ENCODE measurements at places on chromosomes 11 and 22.

DNA sequence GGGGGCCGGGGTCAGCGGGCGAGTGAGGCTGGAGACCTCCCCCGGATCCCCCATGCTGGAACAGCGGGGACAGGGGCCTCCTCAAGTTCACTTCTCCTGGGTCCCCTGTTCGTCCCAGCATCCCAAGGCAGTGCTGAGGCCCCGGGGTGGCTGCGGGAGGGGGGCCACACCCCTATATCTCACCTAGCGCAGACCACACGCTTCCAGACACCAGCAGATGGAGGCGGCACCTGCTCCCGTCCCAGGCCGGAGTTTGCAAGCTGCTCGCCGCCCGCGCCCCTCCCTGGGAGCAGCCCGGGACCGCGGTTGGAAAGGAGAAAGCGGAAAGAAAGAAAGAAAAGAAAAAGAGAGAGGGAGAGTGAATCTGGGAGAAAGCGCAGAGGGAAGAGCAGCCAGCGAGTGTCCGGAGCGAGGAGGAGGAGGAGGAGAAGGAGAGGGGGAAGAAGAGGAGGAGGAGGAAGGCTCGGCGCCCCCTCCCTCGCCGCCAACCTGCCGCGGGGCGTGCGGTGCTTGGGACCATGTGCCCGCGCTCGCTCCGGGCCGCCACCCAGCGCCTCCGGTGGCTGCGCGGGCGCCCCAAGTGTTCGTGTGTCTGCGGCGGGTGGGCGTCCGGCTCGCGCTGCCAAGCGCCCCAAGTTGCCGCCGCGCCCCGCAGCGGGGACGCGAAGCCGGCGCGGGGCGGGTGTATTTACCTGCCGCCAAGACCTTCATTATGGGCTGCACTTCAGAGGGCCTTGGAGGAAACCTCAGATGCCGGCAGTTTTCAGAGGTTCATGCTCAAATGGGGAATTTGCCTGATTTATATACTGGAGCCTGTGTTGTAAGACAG is at the start of gene LIF:
LIF (minus strand) TSS at position 775 of the 829 bp plus-strand sequence; CDS start at position 711, 64 bp downstream.
- H3K27me3 ChIP-seq: peaks cover 11% of the 10 kb centered on the region
- no peaks in the 10 kb centered on the region for H3K36me3 ChIP-seq
- peak within 1 kb of the TSS; percentile 53 for H3K4me3 ChIP-seq
- peak within 1 kb of the TSS; percentile 35 for H3K27ac ChIP-seq
- peaks cover 57% of the 10 kb centered on the region for H3K4me1 ChIP-seq

DNA sequence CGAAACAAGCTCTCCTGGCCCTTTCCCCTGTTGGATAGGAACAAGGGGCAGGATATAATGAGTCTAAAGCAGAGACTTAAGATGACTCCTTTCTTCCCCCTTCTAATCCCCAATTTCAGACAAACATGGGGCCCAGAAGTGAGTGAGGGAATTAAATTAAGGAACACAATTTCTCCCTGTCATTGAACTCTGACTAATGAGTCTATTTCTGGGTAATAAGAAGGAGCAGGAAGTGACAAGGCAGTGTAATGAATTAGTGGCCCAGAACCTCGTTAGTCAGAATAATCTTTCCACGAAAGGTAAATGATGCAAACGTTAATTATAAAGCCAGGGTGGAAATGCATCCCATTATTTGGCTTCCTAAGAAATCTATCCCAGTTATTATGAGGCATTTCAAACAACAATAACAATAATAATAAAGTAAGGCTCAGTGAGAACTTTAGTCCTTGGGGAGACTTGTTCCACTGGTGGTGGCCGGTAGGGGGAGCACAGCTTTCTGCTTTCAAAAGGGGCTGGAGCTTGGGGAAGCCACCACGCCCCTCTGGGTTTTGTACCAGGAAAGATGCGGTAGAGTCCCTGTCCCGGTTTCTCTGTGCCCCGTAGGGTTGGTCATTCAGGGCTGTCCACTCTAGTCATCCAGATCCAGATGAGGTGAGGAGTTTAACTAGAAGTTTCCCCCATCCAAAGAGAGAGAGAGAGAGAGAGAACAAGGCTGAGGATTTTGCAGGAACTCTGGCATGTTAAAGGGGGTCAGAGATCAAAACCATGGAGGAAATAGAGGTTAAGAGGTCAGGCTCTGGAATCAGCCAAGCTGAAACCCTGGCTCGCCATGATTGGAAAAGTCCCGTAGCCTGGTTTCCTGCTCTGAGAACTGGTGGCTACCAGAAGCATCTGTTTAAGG is 298.3 kb downstream of the NTM start:
- H3K27ac ChIP-seq: no peak overlapping the region
- no peaks in the 10 kb centered on the region for H3K4me1 ChIP-seq
- H3K27me3 ChIP-seq: no peaks in the 10 kb centered on the region
- H3K4me3 ChIP-seq: no peak overlapping the region

DNA sequence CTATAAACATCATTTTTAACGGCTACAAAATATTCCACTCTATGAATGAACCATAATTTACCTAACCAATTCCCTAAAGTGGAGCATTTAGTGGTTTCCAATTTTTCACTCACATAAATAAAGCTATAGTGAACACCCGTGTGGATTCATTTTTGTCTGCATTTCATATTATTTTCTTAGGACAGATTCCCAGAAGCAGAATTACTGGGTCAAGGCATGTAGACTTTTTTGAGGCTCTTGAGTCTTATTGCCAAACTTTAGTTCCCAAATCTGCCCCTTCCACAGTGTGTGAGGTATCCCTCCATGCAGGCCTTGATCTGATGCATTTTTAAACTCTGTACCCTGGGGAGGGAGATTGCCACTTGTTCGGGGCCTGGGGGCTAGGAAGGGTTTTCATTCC is 198.2 kb downstream of the TENM4 start:
- DNase-seq: no peak
- no peaks in the 10 kb centered on the region for H3K4me1 ChIP-seq
- no peaks in the 10 kb centered on the region for H3K36me3 ChIP-seq
- H3K4me3 ChIP-seq: no peak overlapping the region

- H3K4me3 ChIP-seq: peak overlapping the region; percentile 33
- H3K27me3 ChIP-seq: peaks cover 40% of the 10 kb centered on the region
- peaks cover 13% of the 10 kb centered on the region for H3K4me1 ChIP-seq
- no peak overlapping the region for H3K27ac ChIP-seq
These were observed 1.6 kb downstream of the SPTBN2 start for GRCh38 chr11:66727282-66728037.

GRCh38 chr11:2571598-2572281 is 126.9 kb downstream of the KCNQ1 start:
- no peak overlapping the region for H3K27ac ChIP-seq
- no peaks in the 10 kb centered on the region for H3K36me3 ChIP-seq
- H3K4me1 ChIP-seq: peaks cover 19% of the 10 kb centered on the region
- DNase-seq: no peak
- H3K27me3 ChIP-seq: no peaks in the 10 kb centered on the region

DNA sequence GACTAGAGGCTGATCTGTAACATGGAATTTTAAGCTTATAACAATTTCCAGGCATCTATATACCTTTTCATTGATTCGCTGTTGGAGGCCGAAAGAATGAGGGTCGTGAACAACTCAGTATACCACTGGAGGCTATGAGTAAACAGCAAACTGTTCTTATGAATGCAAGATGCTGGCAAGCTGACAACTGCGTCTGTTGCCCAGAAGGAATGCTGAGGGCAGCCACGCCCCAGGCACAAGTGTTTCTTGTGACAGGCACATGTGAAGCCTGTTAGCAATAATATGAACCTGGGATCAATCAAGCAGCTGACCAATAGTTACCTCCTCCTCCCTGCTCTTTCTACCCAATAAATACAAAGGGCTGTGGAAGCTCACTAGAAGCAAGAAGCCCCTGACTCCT is 15.3 kb downstream of the RTCB start:
- H3K27ac ChIP-seq: no peak overlapping the region
- no peak overlapping the region for H3K4me3 ChIP-seq
- H3K27me3 ChIP-seq: no peaks in the 10 kb centered on the region
- no peak for DNase-seq

GRCh38 chr22:31126869-31127175 is 4.1 kb downstream of the INPP5J start:
- no peaks in the 10 kb centered on the region for H3K4me1 ChIP-seq
- DNase-seq: no peak
- no peaks in the 10 kb centered on the region for H3K27me3 ChIP-seq
- H3K27ac ChIP-seq: no peak overlapping the region
- H3K36me3 ChIP-seq: no peaks in the 10 kb centered on the region
- no peak overlapping the region for H3K4me3 ChIP-seq

GRCh38 chr11:512761-513595 is 5.9 kb upstream of the RNH1 start:
- peaks cover 2% of the 10 kb centered on the region for H3K4me1 ChIP-seq
- H3K27ac ChIP-seq: no peak overlapping the region
- no peak overlapping the region for H3K4me3 ChIP-seq

GRCh38 chr22:44181033-44181911 is 547 bp downstream of the PARVG start:
- H3K4me3 ChIP-seq: peak overlapping the region; percentile 80
- H3K27ac ChIP-seq: peak overlapping the region; percentile 71
- no peaks in the 10 kb centered on the region for H3K27me3 ChIP-seq

- no peaks in the 10 kb centered on the region for H3K27me3 ChIP-seq
- no peaks in the 10 kb centered on the region for H3K36me3 ChIP-seq
- H3K27ac ChIP-seq: no peak overlapping the region
These were observed 1.3 kb downstream of the CCDC188 start for GRCh38 chr22:20149257-20150250.

GRCh38 chr11:130212431-130212961 is 52.9 kb downstream of the ST14 start:
- DNase-seq: peak; percentile 14
- H3K4me1 ChIP-seq: peaks cover 10% of the 10 kb centered on the region
- H3K27ac ChIP-seq: no peak overlapping the region
- no peak overlapping the region for H3K4me3 ChIP-seq
- no peaks in the 10 kb centered on the region for H3K27me3 ChIP-seq

- H3K27ac ChIP-seq: no peak overlapping the region
- H3K36me3 ChIP-seq: no peaks in the 10 kb centered on the region
- no peak overlapping the region for H3K4me3 ChIP-seq
- H3K27me3 ChIP-seq: no peaks in the 10 kb centered on the region
- DNase-seq: peak; percentile 40
- peaks cover 17% of the 10 kb centered on the region for H3K4me1 ChIP-seq
These were observed 4.2 kb upstream of the STIP1 start for GRCh38 chr11:64181506-64182411.

- H3K27ac ChIP-seq: peak overlapping the region; percentile 94
- H3K36me3 ChIP-seq: no peaks in the 10 kb centered on the region
- DNase-seq: no peak
- H3K4me1 ChIP-seq: peaks cover 14% of the 10 kb centered on the region
- peak overlapping the region; percentile 87 for H3K4me3 ChIP-seq
- H3K27me3 ChIP-seq: no peaks in the 10 kb centered on the region
These were observed 700 bp downstream of the TTC17 start for GRCh38 chr11:43359422-43359818.

DNA sequence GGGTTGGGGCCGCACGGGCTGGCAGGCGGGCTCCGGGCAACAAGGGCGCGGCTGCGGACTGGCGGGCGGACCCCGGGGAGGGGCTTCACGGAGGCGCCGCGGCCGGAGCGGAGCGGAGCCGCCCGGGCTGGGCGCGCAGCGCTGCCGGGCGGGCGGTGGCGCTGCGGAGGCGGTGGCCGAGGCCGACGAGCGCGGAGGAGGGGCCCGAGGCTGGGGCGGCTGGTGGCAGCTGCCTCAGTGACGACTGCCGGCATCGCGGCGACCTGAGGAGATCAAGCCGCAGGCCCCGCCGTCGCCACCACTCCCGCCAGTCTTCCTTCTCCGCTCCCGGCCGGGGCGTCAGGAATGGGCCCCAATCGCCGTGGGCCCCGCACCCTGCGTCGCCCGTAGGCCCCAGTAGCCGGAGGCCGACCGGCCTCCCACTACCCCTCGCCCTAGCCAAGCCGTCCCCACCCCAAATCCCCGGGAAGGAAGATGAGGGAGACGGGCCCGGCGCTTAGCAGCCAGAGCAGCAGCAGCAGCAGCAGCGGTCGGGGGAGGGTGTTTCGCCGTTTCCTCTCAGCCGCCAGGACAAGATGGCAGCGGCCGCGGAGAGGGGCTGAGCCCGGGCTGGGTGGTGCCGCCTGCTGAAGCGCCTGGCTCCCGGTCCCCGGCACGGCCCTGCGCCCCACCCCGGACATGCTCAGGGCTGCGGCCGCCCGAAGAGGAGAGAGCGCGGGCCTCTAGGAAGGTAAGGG is at the start of gene HIPK3:
HIPK3 (plus strand) TSS at position 222 of the 737 bp plus-strand sequence.
- H3K27me3 ChIP-seq: no peaks in the 10 kb centered on the region
- H3K36me3 ChIP-seq: no peaks in the 10 kb centered on the region
- H3K4me3 ChIP-seq: peak within 1 kb of the TSS; percentile 94
- peak; percentile 87 for DNase-seq
- peak within 1 kb of the TSS; percentile 99 for H3K27ac ChIP-seq
- peaks cover 10% of the 10 kb centered on the region for H3K4me1 ChIP-seq
